CD4-positive, alpha-beta T cell treated with Interleukin-2 at 100 ng/mL for 4 hours (primary cell): ENCODE measurements at places on chromosomes 1 and 21.

- DNase-seq, result no peak
Observed at GRCh38 chr1:26278303-26278702, 1.6 kb upstream of the SH3BGRL3 start.

DNA sequence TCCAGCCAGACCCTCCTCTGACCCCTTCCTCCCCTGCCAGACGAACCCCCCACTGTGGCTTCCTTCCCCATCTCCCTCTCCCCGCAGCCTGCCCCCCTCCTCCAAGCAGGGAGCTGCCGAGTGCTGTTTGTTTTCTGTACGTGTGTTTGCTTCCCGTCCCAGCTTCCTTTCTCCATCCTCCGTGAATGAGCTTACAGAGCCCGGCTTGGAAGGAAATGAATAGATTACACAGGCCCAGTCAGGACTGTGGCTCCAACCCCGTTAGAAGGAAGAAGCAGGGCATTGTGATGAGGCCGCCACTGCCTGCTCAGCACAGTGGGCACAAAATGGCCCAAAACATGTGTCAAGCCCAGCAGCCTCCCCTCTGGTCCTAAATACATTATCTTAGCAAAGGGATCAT lies 123.2 kb downstream of the IGSF21 start:
- DNase-seq, result no peak

DNA sequence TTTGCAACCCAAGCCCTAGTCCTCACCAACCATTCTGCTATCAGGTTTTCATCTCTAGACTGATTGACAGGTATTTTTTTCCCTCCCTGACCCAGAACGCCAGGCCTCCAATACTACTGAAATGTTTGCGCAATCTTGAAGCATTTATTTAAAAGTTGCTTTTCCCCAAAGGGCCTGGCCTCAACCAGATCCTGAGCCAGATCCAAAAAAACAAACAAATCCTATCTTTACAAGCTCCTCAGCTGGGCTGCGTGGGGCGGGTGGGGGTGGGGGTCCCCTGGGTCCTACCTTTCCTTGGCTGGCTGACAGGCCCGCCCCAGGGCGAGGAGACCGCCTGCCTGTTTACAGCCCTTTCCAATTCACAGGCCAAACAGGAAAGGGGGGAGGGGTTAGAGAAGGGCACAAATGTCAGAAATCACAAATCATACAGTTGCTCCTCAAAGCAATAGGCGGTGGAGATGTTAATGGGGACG lies 98.8 kb downstream of the FOXD2 start:
- no peak for DNase-seq

DNA sequence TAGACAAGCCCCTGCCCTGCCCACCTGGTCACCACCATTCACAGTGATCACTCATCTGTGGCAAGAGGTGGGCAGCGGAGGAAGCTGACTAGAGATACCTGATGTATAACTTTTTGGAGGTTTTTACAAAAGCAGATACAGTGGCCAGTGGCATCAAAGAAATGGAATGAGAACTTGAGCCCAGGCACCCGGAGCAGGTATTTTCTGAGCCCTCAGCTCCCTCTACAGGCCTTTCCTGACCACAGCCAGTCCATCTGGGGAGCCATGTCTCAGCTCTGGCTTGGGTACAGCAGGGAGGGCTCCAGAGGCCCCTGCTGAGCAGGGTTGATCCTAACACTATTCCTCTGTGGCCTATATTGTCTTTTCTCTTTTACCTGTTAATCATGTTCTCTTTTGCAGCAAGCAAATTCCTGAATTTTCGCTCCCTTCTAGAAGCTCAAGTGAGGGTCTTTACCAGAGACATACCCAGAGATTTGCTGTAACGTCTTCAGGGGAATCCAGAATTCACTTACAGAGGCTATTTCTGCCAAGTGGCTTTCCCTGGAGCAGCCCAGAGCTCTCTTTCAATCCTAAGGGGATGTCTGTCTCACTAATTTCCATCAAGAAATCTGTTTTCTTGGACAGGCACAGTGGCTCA lies 27.3 kb downstream of the GPR157 start:
- no peak for DNase-seq

- no peak for DNase-seq
Observed at GRCh38 chr1:8238141-8239038, 79.5 kb upstream of the SLC45A1 start.

DNA sequence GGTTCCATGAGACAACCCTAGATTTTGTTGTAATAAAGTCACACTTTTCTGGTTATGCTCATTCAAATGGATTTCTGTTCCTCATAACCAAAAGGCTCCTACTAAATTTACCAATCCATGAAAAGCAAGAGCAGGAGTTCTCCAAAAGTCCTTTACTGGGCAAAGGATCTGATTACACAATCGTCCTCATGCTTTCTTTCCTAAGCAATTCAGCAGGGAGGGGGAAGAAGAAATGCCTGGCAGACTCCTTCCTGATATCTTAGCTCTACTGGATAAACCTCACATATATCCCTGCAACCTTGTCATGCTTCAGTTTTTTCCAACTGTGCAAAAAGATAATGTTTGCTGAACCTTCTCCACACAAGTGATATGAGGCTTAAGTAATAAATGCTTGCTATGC lies 67.6 kb upstream of the GUCA2B start:
- no peak for DNase-seq

DNA sequence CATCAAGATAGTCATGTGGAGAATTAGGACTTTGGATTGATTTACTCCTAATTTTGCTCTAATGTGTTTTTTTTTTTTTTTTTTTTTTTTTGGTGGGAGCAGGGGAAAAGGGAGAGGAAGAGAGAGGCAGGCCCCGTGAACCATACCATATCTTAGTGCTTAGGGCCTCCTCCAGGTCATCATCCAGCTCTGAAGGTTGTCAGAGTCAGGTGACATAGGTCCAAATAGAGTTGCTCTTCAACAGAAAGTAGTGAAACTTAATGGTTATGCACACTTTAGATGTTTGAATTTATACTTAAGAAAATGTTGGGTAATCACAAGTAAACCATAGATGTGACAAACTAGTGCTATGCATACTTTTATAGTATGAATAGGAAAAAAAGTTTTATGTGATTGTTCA lies 32.2 kb downstream of the CXADR start:
- no peak for DNase-seq

- DNase-seq, result no peak
Observed at GRCh38 chr1:106995970-106996369, 60.5 kb upstream of the PRMT6 start.

- DNase-seq, result no peak
Observed at GRCh38 chr21:45391743-45392572, 13.0 kb upstream of the COL18A1 start.

DNA sequence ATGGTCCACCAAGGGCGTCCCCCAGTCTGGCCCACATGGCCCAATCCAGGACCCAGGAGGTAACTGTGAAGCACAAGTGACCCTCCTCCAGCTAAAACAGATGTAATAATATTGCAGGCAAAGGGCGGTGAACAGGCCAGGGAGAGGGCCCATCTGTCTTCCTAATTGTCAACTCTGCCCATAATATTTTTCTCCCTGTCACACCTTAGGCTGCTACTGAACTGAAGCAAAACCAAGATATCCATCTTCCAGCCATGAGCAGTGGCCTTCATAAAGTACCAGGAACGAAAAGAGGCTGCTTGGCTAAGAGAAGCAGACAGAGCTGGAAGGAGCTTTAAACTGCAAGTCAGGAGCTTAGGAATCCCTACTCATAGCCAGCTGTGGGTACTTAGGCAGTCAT lies 3.1 kb downstream of the KANK4 start:
- DNase-seq, result no peak

DNA sequence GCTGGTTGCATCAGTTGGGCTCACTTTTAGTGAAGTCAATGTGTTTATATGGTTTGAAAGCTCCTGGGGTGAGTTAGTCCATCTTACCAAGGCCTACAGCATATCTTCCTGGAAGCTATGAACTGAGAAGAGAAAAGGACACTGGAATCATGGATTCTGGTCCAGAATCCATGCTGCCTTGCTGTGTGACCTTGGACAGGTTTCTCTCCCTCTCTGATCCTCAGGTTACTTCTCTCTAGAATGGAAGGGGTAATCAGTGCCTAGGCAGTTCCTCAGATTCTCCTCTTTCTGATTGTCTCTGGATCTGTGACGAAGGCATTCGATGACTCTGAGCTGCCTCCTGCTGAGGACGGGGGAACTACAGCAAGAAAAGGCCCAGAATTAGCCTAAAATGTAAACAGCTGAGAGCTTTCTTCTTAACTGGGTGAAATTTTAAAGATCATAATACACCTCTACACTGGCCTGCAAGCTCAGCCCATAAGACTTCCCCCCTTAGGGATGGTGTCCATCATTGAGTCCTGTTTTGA lies 425.0 kb upstream of the VAMP3 start:
- DNase-seq, result no peak

DNA sequence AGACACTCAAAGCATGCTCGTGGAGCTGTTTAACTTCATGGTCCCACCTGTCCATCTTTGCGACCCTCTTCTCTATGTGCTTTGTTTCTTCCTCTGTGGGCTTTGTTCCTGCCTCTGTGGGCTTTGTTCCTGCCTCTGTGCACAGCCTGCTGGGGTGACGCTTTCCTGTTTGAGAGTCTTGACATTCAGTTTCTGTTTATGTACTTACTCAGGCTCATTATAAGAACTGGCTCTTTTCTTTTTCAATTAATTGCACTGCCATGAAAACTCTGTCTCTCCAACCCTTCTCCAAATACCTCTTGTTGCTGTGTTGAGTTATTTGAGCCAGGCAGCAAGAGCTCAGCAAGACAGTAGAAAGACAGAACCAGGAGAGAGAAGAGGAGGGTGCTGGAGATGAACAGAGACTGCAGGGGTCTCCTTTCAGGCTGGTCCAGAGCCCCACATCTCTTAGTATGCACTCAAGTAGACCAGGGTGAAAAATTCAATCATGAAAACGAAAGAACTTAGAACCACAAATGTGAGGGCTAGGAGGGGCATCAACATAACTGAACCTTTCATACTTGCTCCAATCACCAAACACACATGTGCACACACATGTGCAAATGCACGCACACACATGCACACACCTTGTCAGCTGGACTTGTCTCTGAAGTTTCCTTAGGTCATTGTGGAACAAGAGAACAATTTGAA lies 88.3 kb upstream of the SGIP1 start:
- DNase-seq, result peak; percentile 70

DNA sequence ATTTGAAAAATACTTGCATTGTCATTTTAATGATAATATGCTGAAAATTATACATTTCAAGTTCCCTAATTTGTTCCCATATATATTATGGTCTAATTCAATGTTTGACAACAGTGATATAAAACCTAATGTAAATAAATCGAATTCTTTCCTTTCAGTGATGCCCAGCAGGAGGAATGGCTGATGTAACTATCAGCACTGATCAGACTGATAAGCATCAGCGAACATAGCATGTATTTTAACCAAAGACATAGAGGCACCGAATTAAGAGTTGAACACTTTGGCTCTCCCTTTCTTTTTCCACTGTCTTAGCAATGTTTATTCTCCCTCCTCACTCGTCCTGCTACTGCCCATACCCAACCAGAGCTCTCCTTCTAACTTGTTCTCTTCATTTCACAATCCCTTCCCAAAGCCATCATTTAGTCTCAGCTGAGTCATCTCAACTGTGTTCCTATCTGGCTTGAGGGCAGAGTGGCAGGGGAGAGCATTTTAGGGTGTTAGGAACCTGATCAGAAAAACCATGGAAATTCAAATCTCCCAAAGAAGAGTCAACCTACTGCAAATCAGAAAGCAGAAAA lies 58.8 kb upstream of the C1orf115 start:
- no peak for DNase-seq

DNA sequence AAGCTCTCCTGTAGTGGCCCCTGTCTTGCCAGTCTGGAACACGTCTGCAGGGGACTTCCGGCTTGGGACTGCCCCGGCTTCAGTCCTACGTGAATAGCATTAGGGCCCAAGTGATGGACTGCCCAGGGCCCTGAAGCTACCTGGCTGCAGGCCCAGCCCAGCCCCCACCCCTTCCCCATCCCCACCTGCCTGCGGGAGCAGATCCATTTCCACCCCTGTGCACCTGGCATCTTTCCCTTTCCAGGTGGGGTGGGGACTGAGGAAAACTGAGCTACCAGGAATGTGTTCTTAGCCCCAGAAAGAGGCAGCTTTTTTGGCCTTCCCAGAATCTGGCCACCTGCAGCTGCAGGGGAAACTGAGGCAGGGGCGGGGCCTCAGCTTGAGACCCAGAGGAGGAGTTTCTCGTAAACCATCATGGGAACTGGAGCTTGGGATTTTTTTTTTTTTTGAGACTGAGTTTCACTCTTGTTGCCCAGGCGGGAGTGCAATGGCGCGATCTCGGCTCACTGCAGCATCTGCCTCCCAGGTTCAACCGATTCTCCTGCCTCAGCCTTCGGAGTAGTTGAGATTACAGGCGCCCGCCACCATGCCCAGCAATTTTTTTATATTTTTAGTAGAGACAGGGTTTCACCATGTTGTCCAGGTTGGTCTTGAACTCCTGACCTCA lies 3.2 kb downstream of the EDN2 start:
- DNase-seq, result no peak
